Activated T-helper 1 cell treated with anti-CD3 and anti-CD28 coated beads, Interleukin-12 subunit alpha, Interleukin-12 subunit beta, Interleukin-2, Interleukin-4 antibody, amounts not matched to agents 30 ng/mL and 10 ng/mL and 1 ng/mL, durations not matched to agents 14 hours and 24 hours and 36 hours (primary cell): ENCODE measurements at places on chromosomes 2 and 18. TPM values are rescaled to one million over a fixed set of nuclear protein-coding genes. Genes with fewer than 3 reads are reported as not detected.

GRCh38 chr2:85795331-85796045 is 41.7 kb downstream of the ATOH8 start:
- no peaks in the 10 kb centered on the region for H3K36me3 ChIP-seq
- H3K4me3 ChIP-seq, result no peak overlapping the region
- no peak overlapping the region for H3K27ac ChIP-seq
- DNase-seq, result no peak
- no peaks in the 10 kb centered on the region for H3K4me1 ChIP-seq

- DNase-seq, result no peak
- H3K4me1 ChIP-seq, result peaks cover 69% of the 10 kb centered on the region
- no peaks in the 10 kb centered on the region for H3K27me3 ChIP-seq
- no peaks in the 10 kb centered on the region for H3K36me3 ChIP-seq
- no peak overlapping the region for H3K4me3 ChIP-seq
These were observed 70.5 kb downstream of the FMNL2 start for GRCh38 chr2:152405206-152406118.

Gene KIF1A
- 0.66 and 0.83 TPM in 2 replicates for total RNA-seq

Gene CROCC2
- total RNA-seq, result not detected in 2 replicates

Gene ANKRD30B
- not detected in 2 replicates for total RNA-seq

DNA sequence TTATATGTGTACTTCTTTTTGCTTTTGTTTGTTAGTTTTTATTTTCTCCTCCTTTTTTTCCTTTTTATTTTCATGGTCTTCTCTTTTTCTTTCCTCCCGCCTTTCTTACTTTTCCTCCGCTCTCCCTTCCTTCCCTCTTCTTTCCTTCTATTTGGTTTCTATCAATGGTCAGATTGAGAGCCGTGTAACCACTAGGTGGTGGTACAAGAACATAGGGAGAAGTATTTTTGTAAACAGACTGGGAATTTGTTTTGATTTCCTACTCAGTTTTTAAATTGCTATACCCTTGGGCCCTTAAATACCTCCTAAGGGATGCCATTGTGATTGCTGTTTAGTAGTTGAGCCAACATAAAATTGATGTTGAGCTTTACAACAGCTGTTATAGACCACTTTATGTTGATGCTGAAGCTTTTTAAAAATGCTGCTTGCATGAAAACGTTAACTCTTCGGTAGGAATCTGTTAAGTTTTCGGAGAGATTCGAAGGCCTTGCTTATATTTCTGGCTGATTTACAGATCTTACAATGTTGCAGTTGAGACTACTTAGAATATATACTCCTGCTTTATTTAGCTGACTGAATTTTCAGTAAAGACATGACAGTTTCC is 124.2 kb downstream of the UBE2E3 start:
- peaks cover 50% of the 10 kb centered on the region for H3K4me1 ChIP-seq
- H3K36me3 ChIP-seq, result peaks cover 7% of the 10 kb centered on the region
- H3K27ac ChIP-seq, result peak overlapping the region; percentile 49
- H3K4me3 ChIP-seq, result no peak overlapping the region
- no peaks in the 10 kb centered on the region for H3K27me3 ChIP-seq

Gene TCF7L1
- not detected in 2 replicates for total RNA-seq

DNA sequence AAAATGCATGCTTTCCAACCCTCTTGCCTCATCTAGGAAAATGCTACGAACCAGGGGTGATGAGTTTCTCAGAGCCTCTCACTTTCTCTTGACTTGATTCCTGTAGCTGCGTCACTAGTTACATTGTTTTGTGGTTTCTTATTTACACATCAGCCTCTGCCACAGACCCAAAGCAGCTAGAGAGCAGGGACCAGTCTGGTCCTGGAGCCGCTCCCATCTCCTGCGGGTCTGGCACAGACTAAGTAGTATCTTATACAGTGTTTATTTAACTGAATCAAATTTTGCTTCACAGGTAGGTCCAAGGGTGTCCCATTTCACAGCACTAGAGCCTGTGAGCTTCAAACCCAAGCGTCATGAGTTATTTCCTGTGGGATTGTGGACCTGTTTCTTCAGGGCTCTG is 310.5 kb downstream of the MYCN start:
- peaks cover 3% of the 10 kb centered on the region for H3K27me3 ChIP-seq
- H3K4me3 ChIP-seq, result no peak overlapping the region
- H3K27ac ChIP-seq, result no peak overlapping the region
- H3K4me1 ChIP-seq, result no peaks in the 10 kb centered on the region
- no peak for DNase-seq

GRCh38 chr18:69651243-69651642 is 250.6 kb downstream of the DOK6 start:
- no peaks in the 10 kb centered on the region for H3K36me3 ChIP-seq
- no peak overlapping the region for H3K4me3 ChIP-seq
- H3K27me3 ChIP-seq, result peaks cover 16% of the 10 kb centered on the region
- DNase-seq, result no peak
- H3K4me1 ChIP-seq, result no peaks in the 10 kb centered on the region

- H3K4me1 ChIP-seq, result peaks cover 18% of the 10 kb centered on the region
- H3K27ac ChIP-seq, result no peak overlapping the region
- no peak for DNase-seq
These were observed 90.9 kb downstream of the SMC6 start for GRCh38 chr2:17662723-17663122.

Gene REG3G
- total RNA-seq, result not detected in 2 replicates

DNA sequence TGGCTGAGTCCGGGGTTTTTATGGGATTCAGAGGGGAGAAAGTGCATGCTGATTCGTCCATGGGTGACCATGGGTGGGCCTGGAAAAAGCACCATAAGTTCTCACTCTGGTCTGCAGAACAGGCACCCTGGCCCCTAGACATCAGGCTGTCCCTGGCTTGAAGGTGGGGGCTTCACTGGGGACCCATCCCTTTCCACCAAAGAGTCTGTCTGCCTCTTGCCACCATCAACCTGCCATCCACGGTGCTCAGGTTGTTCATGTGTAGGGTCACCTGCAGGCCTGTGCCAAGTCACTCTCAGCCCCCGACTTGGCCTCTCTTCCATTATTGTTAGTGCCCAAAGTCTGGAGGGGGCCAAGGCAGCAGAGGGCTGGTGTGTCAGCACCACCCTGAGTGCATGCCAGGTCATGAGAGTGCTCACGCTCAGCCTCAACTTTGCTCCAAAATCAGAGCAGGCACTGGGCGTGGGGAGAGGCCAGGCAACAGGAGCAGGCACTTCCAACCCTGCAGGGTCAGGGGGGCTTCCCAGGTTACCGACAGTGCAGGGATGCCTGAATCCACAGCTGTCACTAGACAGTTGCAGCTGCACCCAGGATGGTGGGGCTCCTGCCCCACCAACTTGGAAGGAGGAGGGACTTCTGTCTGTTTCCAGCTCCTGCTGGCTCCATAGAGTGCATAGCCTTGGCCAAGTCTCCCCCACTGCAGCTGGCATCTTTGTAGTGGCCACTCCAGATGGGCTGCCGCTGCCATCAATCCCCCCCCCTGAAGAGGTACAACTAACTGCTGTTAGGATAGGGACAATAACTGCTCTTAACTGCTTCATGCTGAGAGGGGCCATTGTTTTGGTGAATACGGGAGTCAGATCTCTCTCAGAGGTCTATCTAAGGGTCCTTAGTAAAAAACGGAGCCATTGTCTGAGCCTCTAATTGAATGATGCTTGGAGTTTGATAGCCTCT is 209.3 kb downstream of the AKAIN1 start:
- H3K4me1 ChIP-seq, result no peaks in the 10 kb centered on the region
- no peak for DNase-seq
- H3K27ac ChIP-seq, result no peak overlapping the region
- H3K36me3 ChIP-seq, result no peaks in the 10 kb centered on the region
- H3K27me3 ChIP-seq, result no peaks in the 10 kb centered on the region
- no peak overlapping the region for H3K4me3 ChIP-seq

- H3K36me3 ChIP-seq, result no peaks in the 10 kb centered on the region
- DNase-seq, result no peak
- no peak overlapping the region for H3K4me3 ChIP-seq
These were observed 44.5 kb downstream of the PKDCC start for GRCh38 chr2:42092084-42092996.

GRCh38 chr2:30206461-30207430 is 24.6 kb upstream of the LBH start:
- no peaks in the 10 kb centered on the region for H3K36me3 ChIP-seq
- H3K4me3 ChIP-seq, result no peak overlapping the region
- DNase-seq, result no peak
- H3K27ac ChIP-seq, result no peak overlapping the region
- peaks cover 6% of the 10 kb centered on the region for H3K27me3 ChIP-seq

Gene PROKR1
- total RNA-seq, result not detected in 2 replicates

DNA sequence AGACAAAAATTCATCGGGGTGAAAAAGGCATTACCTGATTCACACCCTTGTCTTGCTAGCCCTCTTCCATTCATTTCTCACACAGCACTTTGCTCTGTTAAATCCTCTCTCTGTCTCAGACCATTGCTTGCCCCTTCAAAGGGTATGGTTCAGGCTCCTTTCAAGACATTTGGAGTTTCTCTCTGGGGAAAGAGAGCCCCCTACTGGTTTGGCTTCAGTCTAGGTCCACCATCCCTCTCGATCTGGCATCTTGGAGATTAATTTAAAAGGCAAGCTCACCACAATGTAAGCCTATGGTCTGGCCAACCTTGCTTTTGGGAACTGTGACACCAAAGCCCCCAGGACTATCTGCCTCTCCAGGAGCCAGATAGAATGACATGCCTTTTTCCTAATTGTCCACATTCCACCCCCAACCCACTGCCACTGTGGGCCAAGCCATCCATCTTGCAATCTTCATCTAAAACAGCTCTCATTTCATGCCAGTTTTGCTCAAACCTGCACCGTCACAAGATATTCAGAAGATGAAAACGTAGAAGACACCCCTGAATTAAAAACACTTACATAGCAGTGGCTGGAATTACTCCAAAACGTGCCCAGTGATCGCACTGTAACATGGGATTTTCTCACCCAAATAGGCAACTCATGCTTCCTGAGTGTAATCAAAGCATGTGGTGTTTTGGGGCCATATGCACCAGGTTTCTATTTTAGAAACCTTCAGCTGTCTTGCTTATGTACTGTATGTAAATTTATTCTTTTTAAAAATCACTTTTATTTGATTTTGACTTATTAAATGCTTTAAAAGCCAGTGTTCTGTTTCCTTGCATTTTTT is 93.9 kb downstream of the FARSB start:
- peaks cover 7% of the 10 kb centered on the region for H3K36me3 ChIP-seq
- no peak overlapping the region for H3K4me3 ChIP-seq
- no peaks in the 10 kb centered on the region for H3K4me1 ChIP-seq
- DNase-seq, result peak; percentile 9

Gene PLGLB1
- 0.59 and 1.1 TPM in 2 replicates for total RNA-seq
